ENCODE measurements at places on chromosomes 7 and 10. TPM values are rescaled to one million over a fixed set of nuclear protein-coding genes. Genes with fewer than 3 reads are reported as not detected.

MCU gene
- 32.5 TPM for total RNA-seq

NT5C3A gene
- 26.8 TPM for total RNA-seq

BAMBI gene
- total RNA-seq, result 7.1 TPM

C7orf57 gene
- total RNA-seq, result 11.4 TPM

GSDME gene
- 3.8 TPM for total RNA-seq

ARHGAP12 gene
- 63.2 TPM for total RNA-seq
